Activated CD4-positive, CD25-positive, alpha-beta regulatory T cell treated with anti-CD3 and anti-CD28 coated beads, Interleukin-2, amount 50 U/mL, for 72 hours (primary cell): ENCODE measurements at places on chromosomes 5 and 9.

DNA sequence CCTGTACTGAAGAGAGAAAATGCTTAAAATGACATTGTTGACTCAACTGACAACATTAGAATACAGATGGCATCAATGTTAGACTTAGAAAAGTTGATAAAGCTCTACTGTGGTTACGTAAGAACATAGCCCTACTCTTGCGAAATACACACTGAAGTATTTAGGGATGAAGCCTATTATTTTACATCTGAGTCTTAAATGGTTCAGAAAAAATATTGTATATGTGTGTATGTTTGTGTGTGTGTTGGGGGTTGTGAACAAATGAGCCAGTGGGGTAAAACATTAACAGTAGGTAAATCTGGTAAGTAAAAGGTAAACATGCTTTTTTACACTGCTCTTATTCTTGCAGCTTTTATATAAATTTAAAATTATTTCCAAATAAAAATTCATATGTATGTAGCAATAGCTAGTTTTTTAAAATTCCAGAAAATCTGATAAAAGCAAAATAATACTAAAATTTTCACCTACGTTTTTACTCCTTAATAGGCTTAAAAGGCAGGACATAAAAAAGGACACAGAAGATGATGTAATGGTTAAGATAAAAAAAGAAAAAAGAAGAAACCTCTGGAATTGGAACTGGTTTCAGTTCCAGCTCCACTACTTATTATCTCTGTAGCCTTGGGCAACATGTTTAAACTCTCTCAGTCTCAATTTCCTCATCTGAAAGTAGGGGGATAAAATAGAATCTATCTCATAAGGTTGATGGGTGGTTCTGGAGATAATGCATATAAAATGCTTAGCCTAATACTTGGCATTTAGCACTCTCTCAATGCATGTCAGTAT, 44.3 kb downstream of the GARNL3 start:
- no peak for DNase-seq

DNA sequence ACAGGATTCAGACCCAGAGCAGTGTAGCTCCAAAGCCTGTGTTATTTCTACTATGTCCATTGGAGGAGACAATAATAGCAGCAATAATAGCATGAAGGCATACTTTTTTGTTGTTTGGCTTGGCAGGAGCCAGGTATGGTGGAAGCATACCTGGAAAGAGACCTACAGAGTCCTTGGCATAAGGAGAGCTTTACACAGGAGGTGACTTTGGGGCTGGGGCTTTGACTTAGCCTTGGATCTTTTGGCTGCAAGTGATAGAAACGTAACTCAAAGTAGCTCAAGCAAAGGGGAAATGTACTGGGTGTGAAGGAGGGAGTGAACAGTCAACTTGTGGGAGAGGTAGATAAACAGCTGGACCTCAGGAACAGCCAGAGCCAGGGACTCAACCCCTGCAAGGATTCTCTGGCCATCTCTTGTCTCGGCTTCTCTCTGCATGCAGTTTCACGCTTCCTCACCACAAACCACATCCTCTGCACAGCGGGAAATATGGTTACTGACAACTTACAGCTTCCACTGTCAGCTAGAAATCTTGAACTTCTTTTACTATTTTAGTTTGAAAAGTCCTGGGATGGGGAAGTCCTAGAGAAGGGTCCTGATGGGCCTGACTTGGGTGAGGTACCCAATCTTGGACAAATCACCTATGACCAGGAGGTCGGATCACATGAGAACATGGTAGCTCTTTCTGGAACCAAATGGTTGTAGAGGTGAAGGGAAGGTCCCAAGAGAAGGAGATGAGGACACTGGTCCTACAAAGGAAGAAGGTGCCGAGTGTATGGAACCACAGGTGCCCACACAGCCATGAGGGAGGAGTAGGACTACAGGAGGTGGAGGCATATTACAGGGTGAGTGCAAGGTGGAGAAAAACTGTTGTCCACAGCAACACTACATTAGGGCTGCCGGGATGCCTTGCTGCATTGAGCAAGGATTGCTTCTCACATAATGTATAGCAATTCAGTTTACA, 47.0 kb upstream of the TGFBR1 start:
- peak; percentile 58 for DNase-seq

GRCh38 chr5:113546703-113547183, 33.2 kb downstream of the YTHDC2 start:
- no peak for DNase-seq

DNA sequence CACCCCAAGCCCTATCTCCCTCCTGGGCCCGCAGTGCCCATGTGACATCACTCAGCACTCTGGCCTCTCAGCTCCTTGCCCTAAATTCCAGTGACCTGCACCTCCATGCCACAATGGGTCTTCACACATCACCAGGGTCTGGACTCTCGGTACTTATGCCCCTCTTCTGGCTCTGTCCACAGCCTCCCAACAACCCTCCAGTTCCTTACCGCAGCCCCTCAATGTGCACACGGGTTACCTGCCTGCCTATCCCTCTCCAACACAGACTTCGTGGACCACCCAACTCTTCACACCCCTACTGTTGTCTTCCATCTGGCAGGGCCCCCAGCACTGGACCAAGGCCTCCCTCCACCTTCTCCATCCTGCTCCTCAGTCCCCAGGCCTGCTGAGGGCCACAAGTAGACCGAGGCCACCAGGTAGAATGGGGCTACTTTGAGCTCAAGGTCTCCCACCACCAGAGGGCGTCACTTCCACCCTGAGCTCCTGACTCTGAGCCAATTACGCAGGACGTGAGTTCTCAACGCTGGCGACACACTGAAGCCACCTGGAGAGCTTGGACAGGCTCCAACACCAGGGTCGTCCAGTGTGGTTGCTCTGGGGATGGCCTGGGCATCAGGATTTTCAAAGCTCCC, 172.1 kb downstream of the GABBR2 start:
- peak; percentile 43 for DNase-seq

DNA sequence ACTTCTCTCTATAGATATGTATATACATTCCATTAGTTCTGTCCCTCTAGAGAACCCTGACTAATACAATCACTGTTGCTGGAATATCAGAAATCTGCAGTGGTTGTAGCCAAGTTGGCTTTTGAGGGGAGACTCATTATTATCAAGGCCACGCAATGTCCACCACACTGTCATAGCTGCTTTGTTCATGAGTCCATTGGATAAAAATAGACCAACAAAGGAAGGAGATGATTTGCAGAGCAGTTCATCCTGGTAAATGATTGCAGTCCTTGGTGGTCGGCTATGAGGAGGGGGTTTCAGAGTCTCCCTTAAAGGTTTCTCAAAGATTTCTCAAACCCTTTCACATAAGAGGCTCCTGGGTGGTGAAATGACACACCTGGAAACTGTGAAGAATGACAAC, 192.8 kb upstream of the ANKH start:
- DNase-seq = no peak

DNA sequence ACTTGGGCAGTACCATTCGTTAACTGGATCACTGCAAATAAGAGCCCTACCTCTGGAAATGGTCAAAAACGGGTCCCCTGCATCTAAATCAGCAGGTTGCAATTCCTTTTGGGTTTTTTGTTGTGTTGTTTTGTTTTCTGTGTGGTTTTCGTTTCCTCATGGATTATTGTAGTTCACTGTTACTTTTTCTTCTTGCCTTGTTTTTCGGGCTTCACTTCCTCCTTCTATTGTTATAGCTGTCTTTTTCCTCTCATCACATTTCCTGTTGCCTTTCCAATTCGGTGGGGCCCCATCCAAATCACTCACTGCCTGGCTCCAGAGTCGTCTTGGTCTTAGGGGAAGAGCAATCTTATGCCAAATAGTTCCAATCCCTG, 8.7 kb upstream of the SSBP2 start:
- DNase-seq = no peak

- no peak for DNase-seq
Measured at GRCh38 chr5:122162100-122162638, 32.8 kb downstream of the ZNF474 start.

DNA sequence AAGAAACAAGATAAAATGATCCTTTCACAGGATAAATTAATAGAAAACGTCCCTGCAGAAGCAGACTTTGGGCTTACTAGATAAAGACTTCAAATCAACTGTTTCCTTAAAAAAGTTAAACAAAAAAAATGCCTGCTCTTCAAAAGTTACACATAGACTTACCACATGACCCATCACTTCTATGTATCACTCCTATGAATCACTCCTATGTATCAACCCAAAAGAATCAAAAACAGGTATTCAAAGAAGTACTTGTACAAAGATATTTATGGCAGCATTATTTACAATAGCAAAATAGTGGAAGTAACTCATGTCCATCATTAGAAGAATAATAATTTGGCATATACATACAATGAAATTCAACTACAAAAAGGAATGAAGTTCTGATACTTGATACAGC, 56.3 kb upstream of the PRDM9 start:
- DNase-seq = no peak

- DNase-seq = no peak
Measured at GRCh38 chr5:99099691-99100090, 170.9 kb upstream of the CHD1 start.

GRCh38 chr9:2271426-2271825, 256.3 kb downstream of the SMARCA2 start:
- DNase-seq = no peak

DNA sequence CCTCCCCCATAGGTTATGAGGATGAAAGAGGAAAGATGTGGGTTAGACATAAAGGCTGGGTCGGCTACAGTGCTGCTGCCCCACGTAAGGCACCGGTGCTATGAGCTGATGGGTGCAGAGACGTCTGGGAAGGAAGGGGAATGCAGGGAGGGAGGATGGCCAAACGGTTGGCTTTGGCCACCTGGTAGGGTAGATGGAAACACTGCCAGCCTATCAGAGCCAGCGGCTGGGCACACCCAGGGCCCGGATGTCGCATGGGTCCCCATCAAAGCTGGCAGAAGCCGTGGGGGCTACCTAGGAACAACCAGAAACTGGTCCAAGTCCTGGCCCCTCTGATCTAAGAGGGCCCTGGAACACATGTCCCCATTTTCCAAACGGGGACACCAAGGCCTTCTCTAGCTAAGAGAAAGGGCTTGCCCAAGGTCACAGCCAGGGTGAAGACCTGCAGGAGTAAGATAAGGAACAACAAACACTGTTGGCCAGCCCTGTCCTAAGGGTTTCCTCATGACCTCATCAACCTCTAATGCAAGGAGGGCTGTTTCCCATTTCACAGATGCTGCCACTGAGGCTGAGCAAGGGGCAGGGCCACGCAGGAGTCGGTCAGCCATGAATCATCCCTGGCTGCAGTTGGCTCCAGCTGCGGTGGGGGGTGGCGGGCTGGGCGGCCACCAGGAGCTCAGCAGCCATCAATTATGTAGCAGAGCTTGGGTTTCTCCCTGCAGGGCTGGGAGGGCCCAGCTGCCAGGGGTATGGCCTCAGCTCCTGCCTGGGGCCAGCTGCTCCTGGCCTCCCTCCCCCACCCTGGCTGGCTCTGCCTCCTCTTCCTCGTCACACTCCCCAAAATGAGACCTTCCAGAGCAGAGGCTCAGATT, 4.9 kb downstream of the SH3GLB2 start:
- DNase-seq = no peak
